Left lobe of liver (tissue), 2 donors: ENCODE measurements at places on chromosomes 12 and 14. TPM values are rescaled to one million over a fixed set of nuclear protein-coding genes. Genes with fewer than 3 reads are reported as not detected.
A peak's percentile ranks its signal among the peaks of the same experiment; 100 is the strongest.

GRCh38 chr12:42564556-42564955 lies 25.0 kb downstream of the PRICKLE1 start:
- no peak for DNase-seq

DNA sequence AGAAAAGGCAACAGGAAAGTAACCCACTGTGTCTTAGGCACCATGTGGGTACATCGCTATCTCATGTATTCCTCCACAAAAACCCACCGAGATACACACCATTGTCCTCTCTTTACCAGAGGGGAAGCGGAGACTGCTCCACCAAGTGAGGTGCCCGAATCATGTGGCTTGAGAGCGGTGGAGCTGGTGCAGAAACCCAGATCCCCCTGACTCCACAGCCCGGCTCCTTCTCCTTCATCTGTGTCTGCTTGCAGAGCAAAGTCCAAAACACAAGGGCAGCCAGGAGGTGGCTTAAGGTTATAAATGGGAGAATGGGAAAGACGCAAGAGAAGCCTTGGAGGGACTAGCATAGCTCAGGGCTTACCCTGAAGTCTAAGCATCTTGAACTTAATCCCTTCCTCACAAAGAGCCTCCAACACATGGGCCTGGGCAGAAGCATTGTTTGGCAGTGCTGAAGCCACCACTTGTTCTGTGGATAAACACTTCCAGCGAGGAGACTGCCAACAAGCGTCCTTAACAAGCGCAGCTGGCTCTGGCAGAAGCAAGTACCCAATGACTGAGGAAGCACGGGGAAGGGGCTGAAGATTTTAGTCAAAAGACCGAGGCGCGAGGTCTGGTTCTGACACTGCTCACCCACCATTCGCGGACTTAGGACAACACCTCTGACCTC lies 83.0 kb downstream of the TTC7B start:
- DNase-seq, result peak; percentile 37

DNA sequence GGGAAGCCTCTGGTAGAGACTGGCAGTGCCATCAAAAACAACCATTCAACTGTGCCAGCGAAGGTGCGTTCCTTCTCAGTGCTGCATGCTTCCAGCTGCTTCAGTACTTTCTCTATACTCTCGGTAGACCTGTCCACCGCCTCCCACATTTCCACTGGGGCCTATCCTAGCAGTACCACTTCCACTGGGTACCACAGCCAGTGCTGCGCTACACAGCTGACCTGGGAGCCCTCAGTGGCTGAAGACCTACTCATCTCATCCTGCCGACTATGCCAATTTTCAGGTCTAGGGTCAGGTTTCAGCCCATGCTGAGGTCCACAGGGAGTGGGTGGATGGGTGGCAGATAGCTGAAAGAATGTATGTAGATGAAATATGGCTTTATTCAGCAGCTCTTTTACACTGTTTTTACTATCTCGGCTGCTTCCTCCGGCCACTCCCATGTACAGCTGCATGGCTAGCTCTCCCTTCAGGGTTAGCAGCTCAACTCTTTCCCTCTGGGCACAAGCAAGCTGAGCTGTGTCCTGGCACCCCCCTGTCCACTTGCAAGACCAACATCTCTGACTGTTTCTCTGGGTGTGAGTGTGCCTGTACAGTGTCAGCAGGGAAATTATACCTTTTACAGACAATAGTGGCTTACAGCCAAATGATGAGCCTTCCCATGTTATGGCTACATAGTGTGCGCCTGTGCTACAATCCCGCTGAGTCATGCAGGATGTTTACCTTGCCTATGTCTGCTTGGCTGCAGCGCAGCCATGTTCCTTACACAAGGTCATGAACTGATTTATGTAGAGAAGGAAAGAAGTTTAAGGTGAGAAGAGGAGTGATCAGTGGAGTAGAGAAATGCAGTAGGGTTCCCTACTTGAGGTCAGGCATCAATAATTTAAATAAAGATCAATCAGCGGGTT lies 125.7 kb upstream of the DDHD1 start:
- DNase-seq, result no peak

DNA sequence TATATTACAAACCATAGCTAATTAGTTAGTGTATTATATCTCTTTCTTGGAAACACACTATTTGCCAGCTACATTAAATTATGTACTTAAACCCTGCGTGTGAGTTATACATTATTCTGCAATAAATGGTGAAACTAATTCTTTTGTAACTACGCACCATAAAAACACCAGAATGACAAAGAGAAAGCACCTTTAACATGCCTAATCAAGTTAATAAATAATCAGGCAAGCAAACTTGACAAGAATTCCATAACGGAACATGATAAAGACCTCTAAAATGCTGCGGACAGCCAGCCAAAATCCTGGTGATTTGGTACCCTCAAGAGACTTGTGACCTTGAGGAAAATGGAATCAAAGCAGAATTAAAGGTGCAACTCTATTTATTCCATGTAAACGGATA lies 375.3 kb upstream of the KITLG start:
- DNase-seq, result no peak

GRCh38 chr12:123141615-123142517 lies 9.0 kb downstream of the PITPNM2 start:
- DNase-seq, result peak; percentile 79

DNA sequence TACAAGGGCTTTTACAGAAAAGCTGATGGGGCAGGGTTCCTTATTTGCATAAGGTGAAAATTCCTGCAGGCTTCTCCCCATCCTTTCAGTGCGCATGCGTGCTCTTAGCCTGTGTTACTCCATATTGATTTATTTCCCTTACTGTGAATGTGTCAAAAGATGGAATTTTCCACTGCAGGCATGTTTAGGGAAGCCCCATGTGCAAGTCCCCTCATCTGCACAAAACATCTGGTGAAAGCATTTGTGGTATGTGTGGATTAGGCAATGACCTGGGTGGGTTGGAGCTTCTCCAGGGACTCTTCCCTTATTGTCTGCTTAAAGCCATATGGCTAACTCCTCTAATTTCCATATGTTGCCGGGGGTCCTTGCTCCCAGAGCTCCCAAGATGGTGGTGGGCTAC lies 912.7 kb upstream of the LRFN5 start:
- no peak for DNase-seq

DNA sequence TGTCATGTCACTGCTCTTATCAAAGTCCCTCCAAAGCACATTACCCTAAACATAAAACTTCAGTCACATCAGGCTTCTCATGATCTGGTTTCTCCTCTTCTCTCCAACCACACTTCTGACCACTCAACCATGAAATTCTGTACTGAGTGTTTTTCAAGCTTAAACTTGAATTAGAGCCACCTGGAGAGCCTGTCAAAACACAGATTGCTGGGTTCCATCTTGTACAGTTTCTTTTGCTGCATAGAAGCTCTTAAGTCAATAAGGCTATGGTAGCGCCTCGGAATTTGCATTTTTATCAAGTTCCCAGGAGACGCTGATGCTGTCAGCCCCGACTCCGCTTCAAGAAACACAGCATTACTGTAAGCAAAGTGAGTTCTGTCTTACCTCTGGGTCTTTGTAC lies 16.4 kb upstream of the SRRM4 start:
- DNase-seq, result no peak

- DNase-seq, result peak; percentile 51
Measured at GRCh38 chr12:104480826-104481440, 24.2 kb downstream of the CHST11 start.

DNA sequence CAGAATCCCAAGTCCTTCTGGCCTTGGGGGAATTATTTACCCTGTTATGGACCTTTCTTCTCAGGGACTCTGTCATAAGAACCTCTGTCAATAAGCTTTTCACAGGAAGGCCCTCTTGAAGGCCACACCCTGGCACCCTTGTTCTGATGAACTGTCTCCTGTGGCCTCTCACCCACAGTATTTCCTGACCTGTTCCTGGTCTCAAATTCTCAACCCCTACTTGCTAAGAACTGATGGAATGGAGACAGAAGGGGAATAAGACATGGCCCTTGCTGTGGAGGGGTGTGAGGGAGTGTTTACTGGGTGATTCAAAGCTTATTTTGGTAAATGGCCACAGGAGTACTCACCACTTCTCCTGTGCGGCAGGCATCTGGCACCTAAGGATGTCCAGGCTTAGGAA lies 1082.9 kb downstream of the BCL11B start:
- DNase-seq, result no peak

DNA sequence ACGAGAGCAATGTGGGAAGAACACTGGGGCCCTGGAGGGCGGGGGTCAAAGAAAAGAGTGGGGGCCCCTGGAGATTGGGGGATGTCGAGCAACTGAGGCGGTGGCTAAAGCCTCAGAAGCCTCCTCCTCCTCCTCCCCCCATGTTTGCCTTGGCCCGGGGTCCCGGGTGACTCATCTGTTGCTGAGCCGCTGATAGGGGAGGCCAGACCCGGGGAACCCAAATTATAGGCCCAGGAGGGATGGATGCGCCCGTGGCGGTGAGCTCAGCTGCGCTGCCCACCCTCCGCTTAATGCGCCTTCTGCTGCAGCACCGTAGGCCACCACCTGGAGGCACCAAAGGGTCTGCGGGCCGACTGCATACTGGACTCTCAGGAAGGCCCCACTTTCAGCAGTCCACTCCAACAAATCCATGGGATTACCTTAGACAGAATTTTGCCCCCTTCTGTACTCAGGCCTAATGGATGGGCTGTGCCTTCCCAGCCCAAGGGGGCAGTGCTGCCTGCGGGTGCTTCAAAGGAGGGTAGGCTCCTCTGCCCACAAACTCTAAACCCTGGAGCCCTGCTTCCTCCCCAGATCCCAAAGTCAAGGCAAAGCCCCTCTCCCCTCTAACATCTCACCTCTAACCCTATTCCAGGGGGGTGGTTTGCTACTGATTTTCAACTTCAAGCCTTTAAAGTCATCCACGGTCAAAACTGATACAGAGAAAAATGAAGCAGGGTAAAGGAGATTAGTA lies 2.6 kb upstream of the WNT10B start:
- DNase-seq, result no peak

GRCh38 chr12:75481774-75482173 lies 1.2 kb downstream of the GLIPR1 start:
- DNase-seq, result no peak

DNA sequence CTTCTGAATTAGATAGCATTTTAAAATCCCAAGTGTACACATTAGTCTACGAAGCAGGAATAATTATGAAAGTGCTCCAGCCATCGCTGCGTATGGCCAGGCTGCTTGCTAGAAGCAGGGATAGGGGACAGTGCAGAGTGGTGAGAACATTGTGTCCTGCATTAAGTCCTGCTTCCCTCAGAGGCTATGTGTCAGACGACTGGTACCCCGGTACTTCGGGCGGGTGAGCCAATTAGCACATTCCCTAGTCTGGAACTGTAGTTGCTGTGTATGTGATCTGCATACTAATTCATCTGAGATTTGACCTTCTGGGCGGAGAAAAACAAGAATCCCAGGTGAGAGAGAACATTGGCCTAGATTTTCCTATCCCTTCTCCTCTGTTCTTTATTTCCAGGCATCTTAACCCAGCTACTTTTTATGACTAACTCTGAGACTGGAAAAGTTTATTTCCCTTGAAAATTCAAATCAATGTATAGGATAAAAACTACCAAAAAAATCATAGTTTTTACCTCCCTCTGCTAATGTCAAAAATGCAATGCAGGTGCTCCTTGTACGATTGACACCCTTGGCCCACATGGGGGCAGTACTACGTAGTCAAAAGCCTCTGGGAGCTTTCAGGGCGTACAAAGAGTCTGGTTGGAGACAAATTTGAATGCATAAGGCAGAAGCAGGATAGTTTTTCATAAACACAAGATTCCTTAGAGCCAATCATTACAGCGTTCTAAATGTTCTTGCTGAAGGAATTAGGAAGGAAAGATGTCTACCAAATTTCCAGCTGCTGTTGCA lies 764.3 kb downstream of the NOVA1 start:
- DNase-seq, result no peak

DNA sequence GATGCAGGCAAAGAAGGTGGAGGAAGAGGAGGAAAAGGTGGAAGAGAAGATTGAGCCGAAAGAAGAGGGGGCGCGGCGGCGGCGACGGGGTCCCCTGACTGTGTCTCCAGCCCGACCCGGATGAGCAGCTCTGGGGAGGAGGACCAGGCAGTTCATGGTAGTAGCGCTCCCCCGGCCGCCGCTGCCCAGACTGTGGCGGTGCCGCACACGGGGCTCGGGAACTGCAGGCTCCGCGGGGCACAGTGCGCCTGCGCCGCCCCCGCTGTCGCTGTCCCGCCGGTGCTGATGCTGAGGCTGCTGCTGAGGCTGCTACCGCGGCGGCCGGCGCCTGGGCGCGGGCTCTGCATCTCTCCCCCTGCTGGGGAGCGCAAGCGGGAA lies at the start of gene KCNH5:
Gene KCNH5, minus strand, starts transcription at position 225 of the 378 bp plus-strand sequence. CDS start 272 bp downstream, outside the sequence.
- DNase-seq, result no peak

- no peak for DNase-seq
Measured at GRCh38 chr14:29810064-29810463, 117.6 kb downstream of the PRKD1 start.

GRCh38 chr12:3535431-3535841 lies 44.4 kb downstream of the PRMT8 start:
- DNase-seq, result no peak

The PRR4 gene
- 0.48 TPM for total RNA-seq

The SYNE3 gene
- 13.6 TPM for total RNA-seq

The ARMH4 gene
- total RNA-seq, result 0.96 TPM

The LRTM2 gene
- total RNA-seq, result not detected

The C12orf50 gene
- total RNA-seq, result 0.05 TPM
